Activated CD8-positive, alpha-beta T cell treated with anti-CD3 and anti-CD28 coated beads, Interleukin-2, amount 10 ng/mL, durations not matched to agents 7 days and 5 days (primary cell): ENCODE measurements at places on chromosomes 1 and 21. TPM values are rescaled to one million over a fixed set of nuclear protein-coding genes. Genes with fewer than 3 reads are reported as not detected.
A peak's percentile ranks its signal among the peaks of the same experiment; 100 is the strongest.

DNA sequence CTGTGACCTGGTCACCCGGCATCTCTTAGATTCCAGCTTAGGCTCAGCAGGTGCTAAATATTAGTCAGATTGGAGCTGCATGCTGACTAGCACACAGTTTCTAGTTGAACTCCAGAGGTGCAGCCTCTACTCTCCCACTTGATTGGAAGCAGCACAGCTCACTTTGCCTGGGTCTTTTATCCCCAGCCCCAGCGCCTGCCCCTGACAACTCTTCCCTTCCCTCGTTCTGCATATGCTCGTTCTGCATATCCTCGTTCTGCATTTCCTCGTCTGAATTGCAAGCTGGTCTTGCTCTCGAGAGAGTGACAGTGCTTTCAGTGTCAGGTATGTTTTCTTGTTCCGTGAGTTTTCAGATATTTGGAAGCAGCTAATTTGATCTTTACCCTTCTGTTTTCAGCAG, 11.7 kb downstream of the COL18A1 start:
- H3K36me3 ChIP-seq: no peaks in the 10 kb centered on the region
- H3K4me1 ChIP-seq: no peaks in the 10 kb centered on the region
- no peak for DNase-seq
- no peaks in the 10 kb centered on the region for H3K27me3 ChIP-seq

AADACL3 gene
- total RNA-seq: not detected

DNA sequence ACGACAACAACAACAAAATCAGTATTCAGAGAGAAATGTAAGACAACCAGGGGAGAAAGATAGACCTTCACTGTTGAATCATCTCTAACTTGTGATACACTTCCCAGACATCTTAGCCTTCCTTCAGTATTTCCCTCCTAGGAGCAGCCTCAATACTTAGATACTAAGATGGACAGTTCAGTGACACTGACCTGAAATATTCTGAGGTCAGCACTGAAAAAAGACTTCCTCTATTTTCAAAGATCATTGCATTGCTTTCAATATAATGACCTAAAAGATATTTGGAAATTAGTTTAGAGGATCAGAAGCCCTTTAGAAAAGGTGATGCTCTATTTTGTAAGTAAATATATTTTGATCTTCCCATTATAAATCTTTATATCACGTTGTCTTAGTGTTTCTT, 101.0 kb downstream of the MRPL39 start:
- H3K27ac ChIP-seq: no peak overlapping the region
- H3K36me3 ChIP-seq: peaks cover 16% of the 10 kb centered on the region
- no peaks in the 10 kb centered on the region for H3K27me3 ChIP-seq
- no peak overlapping the region for H3K4me3 ChIP-seq
- no peak for DNase-seq

GRCh38 chr1:241827264-241827663, 20.7 kb upstream of the EXO1 start:
- no peaks in the 10 kb centered on the region for H3K36me3 ChIP-seq

- H3K27me3 ChIP-seq: no peaks in the 10 kb centered on the region
- no peaks in the 10 kb centered on the region for H3K4me1 ChIP-seq
- no peak overlapping the region for H3K4me3 ChIP-seq
- no peak overlapping the region for H3K27ac ChIP-seq
These were observed 230.0 kb downstream of the COP1 start for GRCh38 chr1:175976865-175977642.

DNA sequence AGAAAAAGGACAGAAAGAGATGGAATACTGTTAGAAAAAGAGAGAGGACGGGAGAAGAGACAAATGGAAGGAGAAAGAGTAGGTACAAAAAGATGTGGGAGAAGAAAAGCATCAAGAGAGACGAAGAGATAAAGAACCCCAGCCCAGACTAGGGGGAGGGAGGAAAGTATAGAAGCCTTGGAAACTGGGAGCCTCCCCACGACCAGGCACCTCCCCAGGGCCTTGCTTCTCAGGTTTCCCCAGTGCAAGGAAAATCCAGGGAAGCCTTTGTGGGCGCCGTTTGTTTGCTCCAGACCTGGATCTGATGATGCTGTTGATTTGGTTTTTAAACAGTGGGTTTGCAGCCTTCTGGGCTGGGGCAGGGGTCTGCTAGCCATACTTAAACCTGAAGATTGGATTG, 15.2 kb upstream of the ALX3 start:
- DNase-seq: no peak
- H3K4me3 ChIP-seq: no peak overlapping the region
- H3K27me3 ChIP-seq: peaks cover 64% of the 10 kb centered on the region

DNA sequence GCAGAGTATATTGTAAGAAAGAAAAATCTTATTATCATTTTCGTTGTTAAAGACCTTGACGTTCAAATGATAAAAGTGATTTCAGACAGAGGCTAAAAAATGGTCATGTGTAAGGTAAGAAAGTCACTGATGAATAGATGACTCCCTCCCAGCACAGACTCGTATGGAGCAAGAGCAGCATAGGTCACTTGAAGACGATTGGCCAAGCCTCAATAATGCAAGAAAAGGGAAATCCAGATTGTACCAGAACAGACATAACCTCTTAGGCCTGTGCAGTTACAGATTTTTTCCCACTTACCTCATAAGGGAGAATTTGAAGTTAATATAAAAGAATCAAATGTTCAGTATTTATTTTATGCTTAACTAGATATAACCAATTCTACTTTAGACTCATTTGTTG, 16.3 kb upstream of the OLFML2B start:
- peaks cover 9% of the 10 kb centered on the region for H3K27me3 ChIP-seq
- peaks cover 4% of the 10 kb centered on the region for H3K4me1 ChIP-seq
- H3K36me3 ChIP-seq: no peaks in the 10 kb centered on the region
- DNase-seq: no peak

DNAH14 gene
- not detected for total RNA-seq

- H3K27me3 ChIP-seq: no peaks in the 10 kb centered on the region
- no peak for DNase-seq
- H3K27ac ChIP-seq: no peak overlapping the region
- H3K4me3 ChIP-seq: no peak overlapping the region
- no peaks in the 10 kb centered on the region for H3K4me1 ChIP-seq
These were observed 175.0 kb downstream of the DAB1 start for GRCh38 chr1:57248830-57249229.

ARV1 gene
- 15.6 TPM for total RNA-seq

DNA sequence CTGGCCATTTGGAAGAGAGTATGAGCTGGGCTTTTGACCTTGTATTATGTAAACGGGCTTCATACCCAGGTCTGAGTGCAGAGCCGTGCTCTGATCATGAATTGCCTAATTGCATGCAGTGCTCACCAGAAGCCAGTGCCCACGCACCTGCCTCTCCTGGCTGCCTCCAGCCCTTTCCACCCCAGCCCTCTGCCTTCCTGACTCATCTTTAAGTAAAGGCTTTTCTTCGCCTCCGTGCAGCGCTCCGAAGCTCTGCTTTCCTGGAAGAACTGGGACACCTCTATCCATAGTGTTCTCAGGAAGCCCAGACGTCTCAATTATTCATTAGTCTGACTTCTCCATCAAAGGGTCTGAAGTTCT, 413.7 kb downstream of the PTPRU start:
- H3K4me3 ChIP-seq: no peak overlapping the region
- no peaks in the 10 kb centered on the region for H3K36me3 ChIP-seq
- H3K27ac ChIP-seq: no peak overlapping the region
- no peaks in the 10 kb centered on the region for H3K27me3 ChIP-seq

DNA sequence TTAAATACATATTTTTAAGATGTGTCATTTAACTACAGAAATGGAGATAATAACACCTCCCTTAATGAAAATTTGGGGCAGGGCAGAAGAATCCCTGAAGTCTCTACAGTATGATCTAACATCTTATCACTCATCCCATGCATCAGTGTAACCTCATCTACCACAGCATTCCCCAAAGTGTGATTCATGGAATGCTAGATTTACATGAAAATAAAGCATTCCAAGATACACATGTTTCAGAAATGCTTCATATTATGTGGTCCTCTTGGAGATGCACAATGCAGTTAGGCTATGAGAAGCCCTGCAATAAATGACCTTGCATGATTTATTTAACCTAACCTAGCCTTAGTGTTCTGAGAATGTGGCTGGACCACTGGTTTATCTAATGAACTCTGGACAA, 166.9 kb upstream of the SYT6 start:
- DNase-seq: peak; percentile 1
- no peaks in the 10 kb centered on the region for H3K27me3 ChIP-seq
- H3K27ac ChIP-seq: no peak overlapping the region
- H3K36me3 ChIP-seq: no peaks in the 10 kb centered on the region
